Left colon (tissue), 2 donors: ENCODE measurements at places on chromosomes 11 and 22.

DNA sequence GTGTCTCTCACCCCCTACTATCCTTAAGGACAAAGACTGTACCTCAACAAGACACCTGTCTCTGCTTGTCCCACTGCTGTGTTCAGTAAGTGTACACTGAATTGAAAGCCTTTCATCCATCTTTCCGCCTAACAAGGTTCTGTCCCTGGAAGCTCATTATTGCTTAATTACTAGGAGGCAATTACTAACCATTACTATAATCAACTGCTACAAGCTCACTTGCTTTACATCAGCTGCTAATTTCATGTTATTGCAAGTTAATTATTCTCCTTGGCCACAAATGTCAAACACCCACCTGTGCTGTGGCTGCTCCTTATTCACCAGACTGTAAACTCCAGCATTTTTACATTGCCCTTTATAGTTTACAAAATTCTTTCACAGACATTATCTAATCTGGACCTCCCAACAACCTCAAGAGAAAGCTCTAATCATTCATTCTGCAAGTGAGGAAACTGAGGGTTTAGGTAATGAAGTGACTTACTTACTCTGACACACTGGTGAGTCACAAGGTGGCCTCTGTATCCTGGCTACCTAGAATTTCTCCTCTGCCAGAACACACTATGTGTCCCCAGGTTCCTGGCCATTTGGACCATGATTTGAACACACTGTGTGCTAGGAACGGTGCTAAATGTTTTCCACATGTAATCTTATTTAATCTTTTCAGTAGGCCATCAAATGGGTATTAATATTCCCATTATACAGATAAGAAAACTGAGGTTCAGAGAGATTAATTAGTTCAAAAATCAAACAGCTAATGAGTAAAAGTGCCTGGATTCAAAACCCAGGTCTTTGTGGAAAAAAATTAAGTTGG, 66.7 kb downstream of the RAB30 start:
- no peak for DNase-seq

GRCh38 chr11:68445531-68446035, 15.0 kb upstream of the PPP6R3 start:
- no peak for DNase-seq

GRCh38 chr11:71373791-71374454, 74.3 kb downstream of the DHCR7 start:
- no peak for DNase-seq

DNA sequence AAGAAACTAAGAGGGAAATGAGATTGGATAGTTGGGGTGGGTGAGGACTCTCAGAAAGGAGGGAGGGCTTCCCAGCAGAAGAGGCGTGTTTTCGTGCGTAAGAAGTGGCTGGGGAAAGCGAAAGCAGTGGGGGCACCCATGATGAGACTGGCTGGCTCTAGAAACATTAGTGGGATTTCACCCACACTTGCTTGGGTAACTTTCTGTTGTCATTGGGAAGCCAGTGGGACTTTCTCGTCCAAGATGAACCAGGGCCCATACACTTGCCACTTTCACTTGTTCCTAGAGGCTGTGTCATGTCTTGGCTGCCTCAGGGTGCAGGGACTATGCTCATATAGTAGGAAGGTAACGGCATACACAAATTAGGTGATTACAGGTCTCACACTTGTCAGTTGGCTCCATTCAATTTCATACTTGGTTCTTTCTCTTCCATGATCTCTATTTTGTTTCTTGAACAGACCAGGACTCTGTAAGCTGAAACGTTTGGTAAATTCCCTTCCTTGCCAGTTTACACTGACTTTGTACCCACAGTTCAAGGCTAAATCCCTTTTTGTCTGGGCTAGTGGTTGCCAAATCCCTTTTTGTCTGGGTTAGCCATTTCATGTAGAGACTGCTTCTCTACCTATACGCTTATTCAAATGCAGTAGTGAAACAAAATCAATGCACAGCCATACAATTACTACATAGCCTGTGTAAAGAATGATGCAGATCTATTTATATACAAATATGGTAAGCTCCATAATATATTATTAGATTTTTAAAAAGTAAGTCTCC, 42.0 kb upstream of the CXCR5 start:
- no peak for DNase-seq

- no peak for DNase-seq
These were observed 44.9 kb downstream of the CSTPP1 start for GRCh38 chr11:46981436-46981835.

DNA sequence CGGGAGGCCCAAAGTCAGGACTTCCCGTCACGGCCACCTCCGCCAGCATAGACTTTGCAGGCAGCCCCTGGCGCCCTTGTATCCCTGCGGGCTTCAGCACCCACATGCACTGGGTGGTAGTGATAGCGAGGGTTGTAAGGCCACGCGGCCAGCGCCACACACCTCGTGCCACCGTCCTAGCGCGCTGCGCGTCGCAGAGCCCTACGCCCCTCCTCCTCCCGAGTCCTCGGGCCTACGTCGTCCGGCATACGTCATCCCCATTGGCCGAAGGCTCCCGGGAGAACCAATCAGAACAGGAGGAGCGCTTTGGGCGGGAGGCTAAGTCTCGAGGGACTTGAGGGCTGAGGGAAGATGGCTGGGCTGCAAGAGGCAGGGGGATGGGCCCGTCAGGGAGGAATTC, 1.3 kb upstream of the BTBD18 start:
- DNase-seq: no peak

DNA sequence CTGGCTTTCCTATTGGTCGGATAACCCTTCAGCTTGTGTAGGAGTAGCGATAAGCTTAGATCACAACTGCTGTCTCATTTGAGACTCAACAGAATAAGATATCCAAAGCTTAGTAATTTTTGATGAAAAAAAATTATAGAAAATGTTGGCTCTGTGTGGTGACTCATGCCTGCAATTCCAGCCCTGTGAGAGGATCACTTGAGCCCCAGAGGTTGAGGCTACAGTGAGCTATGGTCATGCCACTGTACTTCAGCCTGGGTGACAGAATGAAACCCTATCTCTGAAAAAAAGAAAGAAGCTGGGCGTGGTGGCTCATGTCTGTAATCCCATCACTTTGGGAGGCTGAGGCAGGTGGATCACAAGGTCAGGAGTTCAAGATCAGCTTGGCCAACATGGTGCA, 55.6 kb upstream of the RRM1 start:
- DNase-seq: no peak

DNA sequence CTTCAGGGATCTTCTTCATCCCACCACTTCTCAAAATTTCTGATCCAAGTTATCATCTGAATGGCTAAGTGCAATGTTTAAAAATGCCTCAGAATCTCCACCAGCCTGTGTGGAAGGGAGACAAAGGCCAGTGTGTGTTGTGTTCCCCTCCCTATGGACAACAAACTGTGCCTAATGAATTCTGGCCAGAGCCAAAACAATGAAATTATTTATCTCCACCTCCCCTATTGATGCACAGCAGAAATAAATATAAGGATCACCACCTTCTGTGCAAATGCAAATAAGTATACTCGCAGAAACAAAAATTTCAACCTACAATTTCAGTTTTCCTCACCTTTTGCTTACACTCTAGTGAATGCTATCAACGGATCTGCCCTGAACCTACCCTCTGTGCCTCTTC, 75.8 kb downstream of the GAB2 start:
- DNase-seq: no peak

- peak; percentile 52 for DNase-seq
These were observed 1.1 kb upstream of the DDX6 start for GRCh38 chr11:118791961-118792569.

- DNase-seq: peak; percentile 17
These were observed 12.0 kb downstream of the KCNQ1OT1 start for GRCh38 chr11:2687782-2688191.

GRCh38 chr11:84384731-84385130, 1098.6 kb upstream of the CCDC90B start:
- DNase-seq: peak; percentile 21

DNA sequence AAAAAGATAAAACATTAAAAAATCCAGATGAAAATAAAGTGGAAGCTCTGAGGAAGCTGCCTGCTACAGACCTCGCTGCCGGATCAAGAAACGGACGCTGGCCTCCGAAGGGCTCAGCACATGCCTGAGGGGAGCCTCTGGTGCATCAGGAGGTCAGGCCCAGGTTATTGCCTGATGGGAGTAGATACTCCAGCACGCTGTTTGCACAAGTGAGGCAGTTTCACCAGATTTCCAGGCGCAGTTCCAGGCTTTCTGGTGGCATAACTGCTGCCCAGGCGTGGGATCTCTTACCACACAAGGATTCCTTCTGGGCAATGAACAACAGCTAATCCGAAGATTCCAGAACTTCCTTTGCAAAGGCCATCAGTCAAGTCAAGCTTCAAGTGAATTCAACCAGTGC, 154.2 kb downstream of the MPPED1 start:
- DNase-seq: no peak

DNA sequence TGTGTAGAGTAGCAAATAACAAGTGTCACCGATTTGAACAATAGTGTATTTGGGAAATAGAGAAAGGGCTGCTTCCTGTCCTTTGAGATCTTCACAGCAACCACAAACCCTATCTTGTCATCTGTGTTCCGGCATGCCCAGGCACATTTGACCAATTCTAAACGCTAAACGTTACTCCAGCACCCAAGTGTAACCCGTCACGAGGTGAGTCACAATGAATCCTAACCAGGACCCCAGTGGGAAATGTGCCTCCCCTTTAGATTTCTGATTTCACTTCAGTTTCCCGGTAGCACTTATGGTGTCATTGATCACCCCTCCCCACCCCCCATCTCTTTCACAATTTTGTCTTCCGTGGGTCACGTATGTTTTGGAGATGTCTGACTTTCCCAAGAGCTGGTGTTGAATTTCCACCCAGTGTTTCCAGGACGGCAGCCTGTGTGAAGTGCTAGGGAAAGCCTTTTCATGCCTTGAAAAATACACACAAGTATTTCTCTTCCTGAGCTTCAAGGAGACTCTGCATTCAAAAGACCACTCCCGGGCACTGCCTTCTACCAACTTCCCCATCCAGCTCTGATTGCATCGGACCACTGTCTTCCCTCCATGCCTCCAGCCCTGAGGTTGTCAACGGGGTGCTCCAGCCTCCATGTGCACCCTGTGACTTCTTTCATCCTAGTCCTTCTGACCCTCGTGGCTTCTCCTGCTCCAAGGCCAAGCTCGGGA, 10.5 kb upstream of the C11orf24 start:
- no peak for DNase-seq

DNA sequence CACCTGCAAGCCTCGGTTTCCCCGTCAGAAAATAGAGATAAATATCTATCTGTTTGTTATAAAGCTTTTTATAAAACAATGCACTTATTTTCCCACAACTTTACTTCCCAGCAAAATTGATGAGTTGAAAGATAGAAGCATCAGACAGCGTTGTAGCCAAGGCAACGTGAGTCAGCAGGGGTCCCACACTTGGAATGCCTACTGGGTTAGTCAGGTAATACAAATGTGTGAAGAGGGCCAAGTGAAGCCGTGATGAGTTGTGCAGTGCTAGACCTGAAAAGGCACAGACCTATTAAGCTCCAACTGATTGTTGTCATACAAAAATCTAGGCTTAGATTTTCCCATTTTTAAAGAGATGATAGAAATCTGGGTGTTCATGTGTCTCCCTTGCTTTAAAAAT, 118.7 kb downstream of the PGR start:
- no peak for DNase-seq

- no peak for DNase-seq
These were observed 127.9 kb upstream of the CSNK2A3 start for GRCh38 chr11:11480971-11481370.

DNA sequence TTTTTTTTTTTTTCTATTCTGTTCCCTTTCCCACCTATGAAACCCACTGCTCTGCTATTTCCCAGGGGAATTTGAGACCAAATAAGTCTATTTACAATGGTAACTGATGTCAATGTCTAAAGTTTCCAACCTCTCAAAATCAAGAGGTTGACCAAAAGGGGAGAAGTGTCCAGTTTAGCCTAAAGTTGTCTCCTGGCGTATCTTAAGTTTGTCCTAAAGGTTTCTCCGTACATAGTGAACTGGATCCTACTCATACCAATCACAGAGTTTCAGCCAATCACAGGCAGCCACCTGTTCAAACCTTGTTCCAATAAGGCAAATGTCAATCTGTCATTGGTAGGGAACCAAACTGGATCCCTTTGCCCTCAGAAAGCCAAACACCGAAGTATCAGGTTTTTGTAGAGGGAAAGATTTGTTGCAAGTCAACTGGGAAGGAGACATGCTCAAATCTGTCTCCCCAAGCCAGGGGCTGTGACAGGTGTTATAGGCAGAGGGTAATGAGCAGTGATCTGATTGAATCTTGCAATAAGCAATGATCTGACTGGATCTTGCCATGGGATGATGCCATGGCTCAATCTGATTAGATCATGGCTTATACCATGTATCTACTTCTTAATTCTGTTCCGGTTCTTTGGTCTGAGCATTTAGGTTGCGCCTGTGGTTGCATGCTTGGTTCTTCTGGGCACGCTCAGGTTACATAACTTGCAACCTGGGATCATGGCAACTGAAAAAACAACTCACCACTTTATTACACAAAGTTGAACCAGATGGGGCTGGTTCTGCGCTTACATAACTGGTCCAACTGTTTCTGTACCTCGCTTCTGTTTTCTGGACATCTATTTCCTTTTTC, 1.1 kb upstream of the VPS37C start:
- no peak for DNase-seq

DNA sequence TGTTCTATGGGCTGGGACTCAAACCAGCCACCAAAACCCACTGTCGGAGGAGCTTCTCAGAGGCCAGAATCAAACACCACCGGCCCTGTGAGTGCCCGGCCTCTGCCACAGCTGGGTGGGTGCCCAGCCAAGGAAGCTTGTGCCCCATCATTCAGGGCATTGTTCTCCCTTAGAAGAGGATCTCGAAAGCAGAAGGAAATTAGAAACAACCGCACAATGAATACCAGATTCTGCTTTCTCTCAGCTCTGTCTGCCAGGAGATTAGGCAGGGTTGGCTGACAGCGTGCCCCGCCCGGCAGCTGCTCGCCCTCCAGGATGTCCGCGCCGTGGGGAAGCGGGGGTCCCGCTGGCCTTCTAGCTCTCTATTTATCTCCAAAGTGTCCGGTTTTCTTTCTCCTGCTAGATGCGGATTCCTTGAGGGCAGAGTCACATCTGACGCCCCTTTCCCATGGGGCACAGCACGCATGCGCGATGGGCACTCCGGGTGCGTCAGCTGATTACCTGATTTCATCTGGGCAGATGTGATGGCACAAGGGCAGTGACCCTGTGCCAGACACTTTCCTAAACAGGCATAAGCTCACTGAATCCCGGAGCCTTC, 25.5 kb downstream of the SCGB1A1 start:
- peak; percentile 67 for DNase-seq

DNA sequence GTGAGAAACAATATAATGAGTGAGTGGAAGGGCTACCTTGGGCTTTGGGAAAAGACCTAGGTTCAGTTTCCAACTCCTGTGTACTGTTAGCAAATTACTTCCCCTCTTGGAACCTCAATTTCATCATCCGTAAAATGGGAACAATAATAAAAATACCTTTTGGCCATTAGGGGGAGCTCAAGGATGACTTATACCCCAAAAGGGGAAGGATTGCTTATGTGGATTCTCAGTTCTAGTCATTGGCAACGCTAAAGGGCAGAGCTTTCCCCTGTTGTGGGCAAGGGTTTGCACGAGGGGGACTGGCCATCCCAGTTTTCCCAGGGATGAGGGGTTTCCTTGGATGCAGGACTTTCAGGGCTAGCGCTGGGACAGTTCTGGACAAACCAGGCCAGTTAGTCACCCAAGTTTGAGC, 3.1 kb upstream of the COMMD9 start:
- DNase-seq: no peak

GRCh38 chr11:133337951-133338418, 194.3 kb downstream of the OPCML start:
- DNase-seq: no peak
